ENCODE measurements at places on chromosomes 2 and 18.

- DNase-seq = no peak
Measured at GRCh38 chr2:11703700-11704099, 33.7 kb upstream of the NTSR2 start.

GRCh38 chr2:240737958-240738357 is 46.3 kb downstream of the AQP12A start:
- DNase-seq = no peak

DNA sequence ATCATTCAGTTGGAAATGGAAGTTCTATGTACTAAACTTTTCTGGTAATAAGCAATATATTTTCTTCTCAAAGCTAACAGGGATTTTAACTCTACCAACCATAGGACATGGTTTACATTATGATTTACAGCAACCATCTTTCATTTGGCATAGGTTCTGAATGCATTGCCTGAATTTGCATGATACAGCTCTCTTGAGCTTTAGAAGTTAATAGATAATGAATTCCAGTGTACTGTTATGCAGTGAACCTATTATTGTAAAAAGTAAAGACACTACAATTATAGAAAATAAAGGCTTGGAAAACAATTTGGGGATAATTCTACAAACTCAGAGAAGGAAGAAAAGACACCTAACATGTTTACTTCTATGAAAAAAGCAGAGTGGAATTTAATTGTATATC is 182.0 kb downstream of the GRB14 start:
- DNase-seq = no peak

DNA sequence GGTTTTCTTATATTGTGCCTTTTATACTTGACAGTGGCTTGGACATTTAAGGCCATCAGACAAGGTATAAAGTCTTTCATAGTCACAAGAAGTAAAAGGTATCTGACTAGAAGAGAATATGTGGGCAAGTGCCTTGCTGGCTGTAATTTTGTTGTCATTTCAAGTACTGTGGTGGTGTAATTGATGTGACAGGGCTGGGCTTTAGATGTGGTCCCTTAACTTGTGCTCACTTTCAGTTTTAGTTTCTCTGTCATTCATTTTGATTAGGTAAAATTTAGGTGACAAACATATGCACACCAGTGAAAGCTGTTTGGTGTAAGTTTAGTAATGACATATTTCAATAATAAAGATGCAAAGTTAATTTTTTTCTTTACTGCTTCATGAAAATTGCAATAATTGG is 31.2 kb upstream of the TBR1 start:
- DNase-seq = peak; percentile 1

GRCh38 chr2:217330647-217331046 is 470.8 kb upstream of the TNP1 start:
- DNase-seq = no peak

DNA sequence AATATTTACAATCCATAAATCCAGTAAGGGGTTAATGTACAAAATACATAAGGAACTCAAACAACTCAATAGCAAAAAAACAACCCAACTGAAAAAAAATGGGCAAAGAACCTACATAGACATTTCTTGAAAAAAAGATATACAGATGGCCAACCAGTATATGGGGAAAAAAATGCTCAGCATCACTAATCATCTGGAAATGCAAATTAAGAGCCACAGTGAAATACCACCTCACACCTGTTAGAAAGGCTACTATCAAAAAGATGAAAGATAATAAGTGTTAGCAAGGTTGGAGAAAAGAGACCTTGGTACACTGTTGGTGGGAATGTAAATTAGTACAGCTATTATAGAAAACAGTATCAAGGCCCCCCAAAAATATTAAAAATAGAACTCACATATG is 14.6 kb downstream of the AP1S3 start:
- no peak for DNase-seq

DNA sequence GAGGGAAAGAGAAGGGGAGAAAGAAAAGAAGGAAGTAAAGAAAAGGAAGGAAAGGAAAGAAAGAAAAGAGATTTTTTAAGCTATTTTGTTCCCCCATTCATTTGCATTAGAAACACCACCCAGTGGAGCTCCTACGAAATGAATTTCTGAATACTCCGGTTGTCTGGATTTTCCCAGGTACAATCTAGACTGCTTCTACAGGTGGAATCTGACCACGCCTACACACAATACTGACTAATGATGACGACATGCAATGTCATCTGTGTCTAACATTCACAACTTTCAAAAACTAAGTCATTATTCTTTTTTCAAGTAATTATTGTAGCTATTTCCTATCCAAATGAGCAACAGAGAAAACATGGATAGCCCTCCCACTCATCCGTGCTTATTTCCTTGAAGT is 121.7 kb downstream of the ZNF516 start:
- DNase-seq = no peak

GRCh38 chr2:78586316-78586715 is 439.2 kb upstream of the REG3G start:
- no peak for DNase-seq
